T-helper 2 cell treated with Interferon-gamma antibody and Interleukin-4, amounts not matched to agents 100 ng/mL and 5 ng/mL, for 36 hours (primary cell): ENCODE measurements at places on chromosomes 1 and 21. TPM values are rescaled to one million over a fixed set of nuclear protein-coding genes. Genes with fewer than 3 reads are reported as not detected.

The STUM gene
- total RNA-seq, result not detected in 2 replicates

The DCDC2B gene
- total RNA-seq, result not detected in 2 replicates

The TEX38 gene
- total RNA-seq, result not detected in 2 replicates

The OR6K2 gene
- total RNA-seq, result not detected in 2 replicates

The INAVA gene
- not detected in 2 replicates for total RNA-seq

The SYNC gene
- not detected in 2 replicates for total RNA-seq

The RNF186 gene
- total RNA-seq, result not detected in 2 replicates

The C1QB gene
- total RNA-seq, result not detected in 2 replicates

The TGFB2 gene
- total RNA-seq, result not detected in 2 replicates

The SLAMF6 gene
- 34.1 and 36.4 TPM in 2 replicates for total RNA-seq

The CLDN17 gene
- not detected in 2 replicates for total RNA-seq

The WRAP73 gene
- 33.2 and 38.6 TPM in 2 replicates for total RNA-seq

The NHLH1 gene
- total RNA-seq, result 0.52 and 0.68 TPM in 2 replicates

The TSTD1 gene
- total RNA-seq, result 44.5 and 52.1 TPM in 2 replicates

The COL16A1 gene
- not detected in 2 replicates for total RNA-seq

The KRTAP13-2 gene
- total RNA-seq, result not detected in 2 replicates

The LRRC71 gene
- total RNA-seq, result not detected in 2 replicates

The MUTYH gene
- 45.1 and 57.2 TPM in 2 replicates for total RNA-seq

The PCBP3 gene
- 5.1 and 5.9 TPM in 2 replicates for total RNA-seq

The FAM167B gene
- 0.34 and 0.52 TPM in 2 replicates for total RNA-seq

The SPRR1A gene
- total RNA-seq, result not detected in 2 replicates
